Stimulated activated CD4-positive, alpha-beta T cell treated with anti-CD3 and anti-CD28 coated beads, Interleukin-1b, Interleukin-23, amount 100 ng/mL, for 1 hour (primary cell): ENCODE measurements at places on chromosomes 3 and 15.

DNA sequence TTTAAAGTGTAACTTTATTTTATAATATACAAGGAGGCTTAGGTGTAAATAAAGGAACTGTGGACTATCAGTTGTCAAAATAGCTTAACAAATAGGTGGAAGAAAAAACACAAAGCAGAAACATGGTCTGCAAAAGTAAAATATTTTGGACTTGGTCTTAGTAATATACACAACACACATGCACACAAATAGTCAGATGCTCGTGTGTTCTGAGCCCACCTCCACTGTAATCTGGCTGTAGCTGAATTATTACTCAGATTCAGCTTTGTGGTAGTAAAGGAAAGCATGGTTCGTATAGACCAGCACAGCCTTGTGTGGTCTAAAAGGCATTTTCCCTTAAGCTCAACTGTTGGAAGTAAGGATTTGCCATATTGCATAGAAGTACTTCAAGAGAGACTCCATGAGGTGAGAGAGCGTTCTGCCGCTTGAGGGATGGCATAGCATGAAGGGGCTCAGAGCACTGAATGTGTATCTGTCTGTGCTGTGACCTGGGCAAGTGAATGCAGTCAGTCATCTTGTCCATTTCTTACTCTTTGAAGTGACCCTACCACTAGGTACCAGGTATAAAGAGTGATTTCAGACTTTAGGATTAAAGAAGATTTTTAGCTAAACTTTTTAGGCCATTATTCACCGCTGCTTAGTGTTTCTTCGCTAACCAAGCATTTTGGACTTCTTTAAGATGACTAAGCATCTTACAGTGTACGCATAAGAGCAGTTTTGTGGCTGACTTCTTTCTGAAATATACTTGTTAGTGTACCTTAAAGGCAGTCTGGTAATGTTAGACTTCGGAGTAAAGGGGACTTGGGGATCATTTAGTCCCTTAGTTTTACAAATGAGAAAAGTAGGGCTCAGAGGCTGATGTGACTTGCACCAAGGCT is 15.2 kb downstream of the TPM1 start:
- no peak for DNase-seq

DNA sequence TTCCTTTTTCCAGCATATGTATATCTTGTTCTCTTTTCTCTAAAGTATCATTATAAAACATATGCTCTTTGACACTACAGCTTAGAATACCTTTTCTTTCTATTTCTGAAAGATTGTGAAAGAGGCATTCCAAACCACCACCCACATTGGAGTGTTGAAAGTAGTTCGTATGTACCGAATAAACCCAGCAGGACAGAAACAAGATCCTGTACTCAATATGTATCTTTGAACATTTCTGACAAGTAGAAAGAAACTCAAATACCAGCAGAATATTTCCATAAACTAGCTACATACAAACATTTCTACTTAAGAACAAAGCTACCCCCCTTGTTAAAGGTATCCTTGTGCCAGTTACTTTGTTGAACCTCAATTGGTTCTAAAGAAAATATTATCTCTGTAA is 415.3 kb upstream of the ALCAM start:
- no peak for DNase-seq

DNA sequence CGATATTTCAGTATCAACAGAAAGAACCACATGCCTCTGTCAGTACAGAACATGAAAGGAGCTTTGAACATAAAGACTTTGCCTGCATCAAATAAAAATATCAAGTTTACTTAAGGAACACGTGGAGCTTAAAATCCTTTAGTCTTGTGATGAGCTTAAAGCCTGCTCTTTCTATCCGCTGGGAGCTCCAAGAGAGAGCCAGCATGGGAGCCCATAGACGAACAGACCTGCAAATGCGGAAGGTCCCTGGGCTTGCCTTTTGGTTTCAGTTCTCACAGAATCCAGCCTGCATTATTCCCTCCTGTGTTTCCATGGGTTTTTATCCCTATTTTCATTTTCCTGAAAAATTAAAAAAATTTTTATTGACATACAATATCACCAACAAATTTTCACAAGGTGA is 530.6 kb upstream of the RGMA start:
- DNase-seq = no peak

DNA sequence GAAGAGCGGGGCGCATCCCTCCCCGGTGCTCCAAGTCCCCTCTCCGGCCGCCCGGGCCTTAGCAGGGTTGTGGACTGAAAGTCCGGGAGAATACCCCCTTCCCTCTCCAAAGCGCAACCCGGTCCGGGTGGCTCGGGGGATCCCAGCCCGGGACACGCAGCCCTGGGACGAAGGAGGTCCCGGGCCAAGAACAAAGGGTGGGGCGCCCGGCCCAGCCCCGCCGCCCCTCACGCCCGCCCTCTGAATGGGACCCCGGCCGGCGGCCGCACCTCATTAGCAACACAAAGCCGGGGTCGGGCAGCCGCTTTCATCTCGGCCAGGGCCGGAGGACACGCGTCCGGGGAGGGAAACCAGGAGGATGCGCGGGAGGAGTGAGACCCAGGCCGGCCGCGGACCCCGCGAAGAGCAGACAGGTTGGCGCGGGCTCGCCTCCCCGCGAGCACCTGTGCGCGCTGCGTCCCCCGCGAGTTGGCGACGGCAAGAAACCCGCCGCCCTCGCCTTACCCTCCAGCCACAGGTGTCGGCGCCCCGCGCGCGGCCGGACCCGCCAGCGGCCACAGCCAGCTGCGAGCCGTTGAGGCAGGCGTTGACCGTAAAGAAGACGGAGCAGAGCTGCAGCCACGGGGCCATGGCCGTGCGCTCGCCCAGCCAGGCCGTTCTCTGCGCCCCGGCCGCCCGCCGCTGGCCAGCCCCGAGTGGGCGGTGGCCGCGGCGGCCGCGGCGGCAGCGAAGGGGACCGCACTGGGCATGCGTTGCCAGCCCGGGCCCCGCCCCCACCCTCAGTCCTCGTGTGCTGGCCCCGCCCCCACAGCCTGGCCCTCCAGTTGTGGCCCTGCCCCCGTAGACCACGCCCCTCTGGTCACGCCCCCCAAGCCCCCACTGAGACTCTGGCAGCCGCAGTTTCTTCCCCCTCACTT is at the start of gene IL17RD:
Gene IL17RD, minus strand, starts transcription at position 697 of the 917 bp plus-strand sequence. Its CDS starts 67 bp downstream, at position 630.
- no peak for DNase-seq

GRCh38 chr15:92273723-92274122 is 120.0 kb upstream of the ST8SIA2 start:
- DNase-seq = no peak

DNA sequence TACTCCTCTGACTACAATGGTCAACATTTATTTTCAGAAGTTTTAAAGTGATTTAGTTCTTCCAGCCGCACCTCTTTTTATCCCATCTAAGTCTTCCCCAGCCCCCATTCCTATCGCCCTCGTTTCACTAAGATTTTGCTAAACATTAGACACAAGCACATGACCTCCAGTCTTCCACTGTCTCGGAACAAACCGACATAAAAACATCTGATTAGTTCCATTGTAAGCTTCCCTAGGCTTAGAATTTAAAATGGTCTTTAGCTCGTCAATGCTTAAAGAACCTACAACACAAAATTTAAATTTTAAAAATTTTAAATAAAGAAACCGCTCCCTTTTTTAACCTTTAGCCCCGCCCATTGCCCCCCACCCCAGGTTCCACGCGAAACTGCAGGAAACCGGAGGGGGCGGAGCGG is 284 bp upstream of the TSC22D2 start:
- DNase-seq = no peak

DNA sequence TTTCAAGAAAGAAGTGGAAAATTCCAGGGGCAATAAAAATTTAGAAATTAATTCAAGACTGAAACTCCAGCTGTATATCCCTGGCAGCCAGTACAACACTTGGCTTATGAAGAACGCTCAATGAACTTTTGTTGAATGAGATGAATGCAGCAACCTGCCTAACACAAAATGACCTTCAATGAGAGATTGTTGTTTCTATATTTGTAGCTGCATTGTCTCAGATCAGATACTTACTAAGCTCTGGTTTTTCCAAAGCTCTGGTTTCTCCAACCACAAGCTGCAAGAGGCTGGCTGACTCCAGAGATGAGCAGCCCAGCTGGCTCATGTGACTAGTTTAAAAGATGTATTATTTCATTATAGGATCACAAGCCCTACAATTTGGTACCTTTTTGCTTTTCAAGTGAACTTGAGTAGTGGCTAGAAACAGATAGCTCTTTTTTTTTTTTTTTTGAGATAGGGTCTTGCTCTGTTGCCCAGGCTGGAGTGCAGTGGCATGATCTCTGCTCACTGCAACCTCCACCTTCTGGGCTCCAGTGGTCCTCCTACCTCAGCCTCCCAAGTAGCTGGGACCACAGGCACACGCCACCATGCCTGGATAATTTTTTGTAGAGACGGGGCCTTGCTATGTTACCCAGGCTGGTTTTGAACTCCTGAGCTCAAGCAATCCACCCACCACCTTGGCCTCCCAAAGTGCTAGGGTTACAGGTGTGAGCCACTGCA is 57.4 kb downstream of the UMPS start:
- no peak for DNase-seq

DNA sequence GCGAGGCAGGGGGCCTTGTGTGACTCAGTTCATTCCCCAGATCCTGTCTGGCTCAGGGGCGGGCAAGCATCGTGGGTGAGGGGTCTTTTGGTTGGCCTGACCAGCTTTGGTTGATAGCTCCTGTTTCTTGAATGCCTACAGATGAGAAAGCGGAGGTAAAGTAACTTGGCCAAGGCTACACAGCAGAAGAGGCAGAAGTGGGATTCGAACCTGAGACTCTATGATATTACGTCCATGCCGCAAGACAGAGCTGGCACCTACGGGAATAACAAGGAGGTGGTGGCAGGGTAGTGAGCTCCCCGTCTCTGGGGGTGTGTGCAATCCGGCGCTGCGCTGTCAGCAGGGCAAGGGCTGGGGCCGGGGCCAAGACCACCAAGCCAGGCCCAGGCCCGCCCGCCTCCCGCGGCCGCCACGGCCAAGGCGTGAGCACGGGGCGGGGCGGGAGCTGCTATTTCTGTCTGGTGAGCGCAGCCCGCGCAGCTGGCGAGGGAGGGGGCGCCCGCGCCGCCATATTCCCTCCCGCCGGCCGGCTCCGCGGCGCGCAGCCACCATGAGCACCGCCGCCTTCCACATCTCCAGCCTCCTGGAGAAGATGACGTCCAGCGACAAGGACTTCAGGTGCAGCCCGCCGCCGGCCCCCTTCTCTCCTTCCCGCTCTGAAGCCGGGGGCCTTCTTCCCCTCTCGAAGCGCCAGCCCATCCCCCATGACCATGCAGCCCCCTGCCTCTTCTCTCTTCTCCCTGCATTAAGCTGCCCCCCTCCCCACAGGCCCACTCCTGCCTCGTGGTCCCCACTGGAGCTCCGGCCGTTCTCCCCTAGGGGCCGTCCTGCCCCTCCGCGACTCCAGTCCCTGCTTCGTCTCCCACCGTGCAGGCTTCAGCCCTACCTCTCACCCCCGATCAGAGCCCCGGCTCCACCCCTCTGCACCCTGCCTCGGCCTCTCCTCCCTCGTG is at the start of gene CAND2:
Gene CAND2, plus strand, starts transcription at position 510 of the 953 bp plus-strand sequence. Its CDS starts 41 bp downstream, at position 551.
- no peak for DNase-seq

GRCh38 chr3:187925326-187925725 is 180.1 kb upstream of the BCL6 start:
- no peak for DNase-seq

DNA sequence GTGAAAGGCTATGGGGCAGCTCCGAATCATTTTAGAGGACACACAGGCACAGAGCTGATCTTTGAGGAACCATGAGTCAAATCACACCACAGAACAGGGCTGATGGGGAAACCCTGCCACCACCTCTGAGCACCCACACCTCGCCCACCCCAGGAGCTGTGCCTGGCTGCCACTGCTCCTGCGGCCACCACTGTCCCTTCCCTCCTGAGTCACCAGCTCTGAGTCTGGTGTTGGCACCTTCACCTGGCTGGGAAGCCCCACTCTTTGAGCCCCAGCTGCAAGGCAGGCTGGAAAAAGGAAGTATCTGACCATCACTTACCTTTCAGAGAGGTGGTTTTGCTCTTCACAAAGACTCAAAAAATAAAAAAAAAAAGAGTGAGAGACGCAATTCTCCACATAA is 63.6 kb upstream of the MEF2A start:
- DNase-seq = no peak

GRCh38 chr15:90465930-90466567 is 63.7 kb upstream of the CRTC3 start:
- no peak for DNase-seq

DNA sequence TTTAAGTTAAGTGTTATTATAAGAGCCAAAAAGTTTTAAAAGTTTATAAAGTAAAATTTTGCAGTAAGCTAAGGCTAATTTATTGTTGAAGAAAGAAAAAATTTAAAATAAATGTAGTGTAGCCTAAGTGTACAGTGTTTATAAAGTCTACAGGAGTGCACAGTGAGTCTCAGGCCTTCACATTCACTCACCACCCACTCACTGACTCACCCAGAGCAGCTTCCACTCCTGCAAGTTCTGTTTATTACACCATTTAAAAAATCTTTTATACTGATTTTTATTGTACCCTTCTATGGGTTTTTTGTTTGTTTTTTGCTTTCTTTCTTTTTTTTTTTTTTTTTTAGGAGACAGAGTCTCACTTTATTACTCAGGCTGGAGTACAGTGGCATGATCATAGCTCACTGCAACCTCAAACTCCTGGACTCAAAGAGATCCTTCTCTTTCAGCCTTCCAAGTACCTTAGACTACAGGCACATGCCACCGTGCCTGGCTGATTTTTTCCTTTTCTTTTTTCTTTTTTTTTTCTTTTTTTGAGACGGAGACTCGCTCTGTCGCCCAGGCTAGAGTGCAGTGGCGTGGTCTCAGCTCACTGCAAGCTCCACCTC is 25.9 kb downstream of the CSTA start:
- no peak for DNase-seq

GRCh38 chr3:192904632-192905289 is 12.9 kb downstream of the MB21D2 start:
- no peak for DNase-seq

- no peak for DNase-seq
Observed at GRCh38 chr3:38545983-38546382, 49.8 kb downstream of the EXOG start.

DNA sequence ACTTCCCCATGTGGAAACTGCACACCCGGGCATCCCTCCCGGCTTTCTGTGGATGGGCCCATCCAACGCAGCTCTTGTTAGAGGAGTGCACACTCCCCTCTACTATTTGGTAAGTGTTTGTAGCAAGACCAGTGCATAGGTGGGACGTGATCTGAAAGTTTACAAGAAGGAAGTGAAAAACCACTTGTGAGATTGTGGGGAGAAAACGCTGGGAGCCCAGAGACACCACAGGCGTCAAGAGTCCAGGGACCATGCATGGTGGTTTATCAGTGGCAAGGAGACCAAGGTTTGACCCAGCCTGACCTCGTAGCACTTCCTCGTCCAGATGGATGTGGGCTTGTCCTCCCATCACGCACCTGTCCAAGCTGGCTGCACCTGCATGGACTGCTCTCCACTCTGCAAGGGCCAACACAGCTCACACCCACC is 51.6 kb downstream of the ATP10A start:
- no peak for DNase-seq

DNA sequence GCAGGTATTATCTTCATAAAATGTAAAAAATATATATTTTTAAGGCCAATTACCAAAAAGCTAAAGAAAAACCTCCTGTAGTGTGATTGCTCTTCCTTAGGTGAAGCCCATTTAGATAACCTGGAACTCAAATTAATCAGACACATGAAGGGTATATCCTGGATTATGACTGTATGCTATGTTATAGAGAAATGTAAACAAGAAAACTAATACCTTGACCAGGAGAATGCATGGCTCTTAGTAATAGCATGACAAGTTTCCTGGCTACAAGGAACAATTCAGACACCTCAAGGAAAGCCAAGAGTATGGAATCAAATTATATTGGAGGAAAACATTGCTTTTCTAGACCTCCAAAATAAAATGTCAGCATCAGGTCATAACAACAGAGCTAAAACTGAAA is 14.0 kb upstream of the CFAP161 start:
- DNase-seq = no peak

GRCh38 chr3:48270306-48270705 is 29.4 kb downstream of the ZNF589 start:
- no peak for DNase-seq
